ENCODE measurements at places on chromosomes 6 and 20. TPM values are rescaled to one million over a fixed set of nuclear protein-coding genes. Genes with fewer than 3 reads are reported as not detected.

DNA sequence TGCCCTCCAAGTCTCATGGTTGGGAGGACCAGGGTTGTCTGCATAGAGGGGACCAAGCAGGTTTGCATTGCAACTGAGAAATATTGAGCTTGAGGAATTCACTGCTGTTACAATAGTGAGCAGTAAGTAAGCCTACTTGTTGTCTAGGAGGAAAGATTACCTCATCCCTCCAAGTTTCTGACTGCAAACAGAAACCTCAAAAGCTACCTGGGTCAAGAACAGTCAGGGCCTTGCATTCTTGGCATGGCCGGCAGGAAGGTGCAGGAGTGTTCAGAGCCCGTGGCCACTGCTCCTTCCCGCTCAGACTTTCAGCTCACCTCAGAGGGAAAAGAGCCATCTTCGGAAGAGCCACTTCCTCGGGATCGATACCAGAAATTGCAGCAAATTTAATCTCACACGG is 46.0 kb upstream of the DOK5 start:
- H3K27me3 ChIP-seq: peaks cover 15% of the 10 kb centered on the region
- H3K4me1 ChIP-seq: no peaks in the 10 kb centered on the region
- H3K27ac ChIP-seq: no peak overlapping the region

DNA sequence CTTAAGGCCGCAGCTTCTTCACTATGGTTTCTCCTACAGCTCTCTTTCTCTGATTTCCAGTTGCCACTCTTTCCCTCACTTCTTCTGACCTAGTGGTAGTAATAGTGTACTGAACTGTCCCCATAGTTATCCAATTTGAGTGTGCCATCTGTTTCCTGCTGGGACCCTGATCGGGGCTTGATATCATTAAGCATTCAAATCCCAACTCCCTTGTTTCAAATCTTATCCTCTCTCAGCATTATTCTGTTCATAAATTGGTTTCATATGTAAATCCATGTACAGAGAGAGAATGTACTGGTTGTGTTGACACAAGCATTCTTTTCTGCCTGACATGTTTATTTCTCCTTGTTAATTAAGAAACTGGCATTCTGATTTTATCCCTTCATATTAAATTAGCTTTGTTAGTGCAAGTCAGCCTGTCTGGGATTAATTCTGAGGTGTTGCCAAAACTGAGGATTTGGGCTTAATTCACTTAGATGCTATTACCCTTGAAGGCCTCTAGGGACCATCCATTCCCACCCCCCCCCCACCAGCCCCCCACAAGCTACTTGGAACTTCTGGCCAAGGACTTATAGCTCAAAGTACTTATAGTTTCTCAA is 84.6 kb upstream of the PROKR2 start:
- no peak overlapping the region for H3K27ac ChIP-seq
- no peak for DNase-seq
- no peaks in the 10 kb centered on the region for H3K36me3 ChIP-seq
- H3K4me1 ChIP-seq: no peaks in the 10 kb centered on the region
- peaks cover 31% of the 10 kb centered on the region for H3K27me3 ChIP-seq

KHDC1L gene
- not detected for total RNA-seq

GRCh38 chr20:11995805-11996567 is 78.3 kb downstream of the BTBD3 start:
- peaks cover 3% of the 10 kb centered on the region for H3K27me3 ChIP-seq
- DNase-seq: no peak
- no peaks in the 10 kb centered on the region for H3K36me3 ChIP-seq
- no peak overlapping the region for H3K27ac ChIP-seq

PSMB9 gene
- total RNA-seq: 315 TPM

DNA sequence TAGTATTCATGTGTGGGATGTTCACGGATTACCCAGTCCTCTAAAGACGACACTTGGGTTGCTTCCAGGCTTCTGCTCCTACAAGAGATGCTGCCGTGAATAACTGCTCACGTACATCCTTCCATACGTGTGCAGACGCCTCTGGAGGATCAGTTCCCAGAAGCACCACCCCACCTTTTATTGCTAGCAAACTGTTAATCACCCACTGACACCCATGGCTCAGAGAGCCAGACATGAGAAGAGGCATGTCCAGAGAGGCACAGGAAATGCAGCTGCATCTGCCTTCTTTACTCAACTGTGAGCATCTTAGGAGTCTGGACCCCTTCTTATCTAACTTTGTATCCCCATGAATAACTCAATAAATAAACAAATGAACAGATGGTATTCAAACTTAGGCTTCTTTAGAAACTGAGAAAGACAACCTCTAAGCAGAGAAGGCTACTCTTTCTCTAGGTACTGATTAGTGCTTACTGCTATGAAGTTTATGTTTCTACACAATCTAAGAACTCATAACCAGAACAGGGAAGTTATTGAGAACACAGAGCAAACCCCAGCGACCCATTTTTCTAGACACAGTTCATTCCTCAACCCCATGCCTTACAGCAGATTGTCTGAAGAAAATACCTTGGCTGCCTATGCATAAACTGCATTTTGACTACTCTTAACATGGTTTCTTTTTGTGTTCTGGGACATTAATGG is 228.7 kb upstream of the RREB1 start:
- peaks cover 3% of the 10 kb centered on the region for H3K27me3 ChIP-seq
- no peak overlapping the region for H3K27ac ChIP-seq
- no peak overlapping the region for H3K4me3 ChIP-seq
- peaks cover 8% of the 10 kb centered on the region for H3K4me1 ChIP-seq

DNA sequence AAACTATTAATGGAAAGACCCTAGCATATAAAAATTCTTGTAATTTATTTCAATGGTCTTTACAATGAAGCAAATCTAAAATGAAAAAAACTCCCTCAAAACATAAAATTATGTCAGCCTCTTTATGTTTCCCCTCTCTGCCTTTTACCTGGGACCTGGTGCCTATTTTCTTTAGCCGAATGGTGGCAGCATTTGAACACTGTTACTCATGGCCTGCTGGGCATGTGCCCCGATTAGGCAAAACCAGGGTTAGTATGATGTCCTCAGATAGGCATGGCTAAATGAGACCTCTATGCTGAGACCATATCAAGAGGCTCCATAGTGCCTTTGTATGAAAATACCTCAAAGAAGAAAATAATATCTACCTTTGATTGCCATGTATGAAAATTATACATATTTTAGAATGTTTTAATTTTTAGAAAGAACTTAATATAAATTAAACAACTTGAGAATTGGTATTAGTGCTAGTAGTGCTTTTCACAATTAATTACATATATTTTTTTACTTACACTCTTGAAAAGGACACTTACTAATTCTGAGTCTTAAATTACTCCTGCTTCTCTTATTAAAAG is 22.5 kb upstream of the C6orf58 start:
- peak; percentile 14 for DNase-seq
- H3K27me3 ChIP-seq: peaks cover 24% of the 10 kb centered on the region

DNA sequence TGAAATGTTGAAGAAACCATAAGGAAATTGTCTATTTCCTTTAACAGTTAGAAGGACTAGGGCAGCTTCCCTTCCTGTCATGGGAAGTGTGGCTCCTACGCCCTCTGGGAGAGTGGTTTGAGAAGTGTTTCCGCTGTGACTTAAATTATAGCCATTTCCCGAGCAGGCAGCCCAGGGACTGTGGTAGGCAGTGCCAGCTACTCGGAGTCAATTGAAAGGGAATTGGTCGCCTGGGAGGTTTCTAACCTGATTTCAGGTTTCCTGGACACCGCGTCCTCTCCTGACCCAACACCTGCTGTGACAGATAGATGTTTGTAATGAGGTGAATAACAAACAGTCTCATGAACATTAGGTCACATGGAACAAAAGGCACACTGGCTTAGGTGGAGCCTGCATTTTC is 256.1 kb upstream of the PLCB4 start:
- H3K36me3 ChIP-seq: no peaks in the 10 kb centered on the region
- H3K4me1 ChIP-seq: no peaks in the 10 kb centered on the region
- H3K27ac ChIP-seq: no peak overlapping the region
- no peak for DNase-seq
- H3K27me3 ChIP-seq: no peaks in the 10 kb centered on the region

RNF39 gene
- not detected for total RNA-seq

SLC22A1 gene
- total RNA-seq: not detected

- peak; percentile 13 for DNase-seq
- no peak overlapping the region for H3K4me3 ChIP-seq
- no peak overlapping the region for H3K27ac ChIP-seq
- peaks cover 25% of the 10 kb centered on the region for H3K4me1 ChIP-seq
Observed at GRCh38 chr6:16239798-16240123, 1.4 kb downstream of the GMPR start.

DNA sequence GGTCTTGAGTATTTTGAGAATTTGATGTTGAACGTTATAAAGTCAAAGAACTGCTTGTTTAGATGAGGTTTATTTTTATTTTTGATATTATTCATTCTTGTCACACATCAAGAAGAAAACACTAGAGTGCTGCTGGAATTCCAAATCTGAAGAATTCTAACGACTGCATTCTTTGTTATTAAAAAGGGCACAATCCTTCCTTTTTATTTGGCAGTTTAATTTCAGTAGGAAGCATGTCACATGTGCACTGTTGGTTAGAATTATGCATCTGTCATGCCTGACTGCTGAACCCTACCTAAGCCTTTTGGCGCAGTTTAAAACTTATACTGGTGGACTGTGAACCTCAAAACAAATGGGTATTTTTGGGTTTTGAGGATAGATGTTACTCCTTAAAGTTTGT is 4.0 kb downstream of the ID4 start:
- H3K4me1 ChIP-seq: peaks cover 4% of the 10 kb centered on the region
- no peak overlapping the region for H3K27ac ChIP-seq
- DNase-seq: no peak
- H3K4me3 ChIP-seq: no peak overlapping the region
- no peaks in the 10 kb centered on the region for H3K36me3 ChIP-seq

MMP24 gene
- total RNA-seq: not detected

DNA sequence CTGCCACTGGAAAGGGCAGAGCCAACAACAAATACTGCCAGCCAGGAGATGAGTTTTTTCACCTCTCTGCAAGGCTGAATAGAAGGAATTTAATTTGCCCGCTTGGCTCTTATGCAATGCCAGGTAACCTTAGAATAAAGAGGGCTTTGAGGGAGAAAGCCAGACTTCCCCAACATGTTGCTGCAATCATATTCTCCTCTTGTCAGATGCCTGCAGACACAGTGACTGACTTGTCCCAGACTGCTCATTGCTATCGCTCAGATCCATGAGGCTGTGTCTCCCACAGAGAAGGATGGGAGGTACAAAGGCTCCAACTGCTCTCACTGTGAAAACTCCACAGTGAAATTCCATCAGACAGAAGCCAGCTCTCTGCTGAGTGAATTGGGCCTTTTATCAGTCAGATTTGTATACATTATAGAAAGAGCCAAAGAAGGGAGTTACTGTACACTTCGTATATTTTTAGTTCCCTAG is 517.0 kb upstream of the ID4 start:
- H3K4me3 ChIP-seq: no peak overlapping the region
- no peak overlapping the region for H3K27ac ChIP-seq
